ENCODE measurements at places on chromosomes 3 and 15.

GRCh38 chr15:62901909-62902546, 140.5 kb upstream of the TPM1 start:
- no peak for DNase-seq

- no peak for DNase-seq
These were observed 379.7 kb upstream of the TGFBR2 start for GRCh38 chr3:30226601-30227151.

- DNase-seq = no peak
These were observed 665 bp downstream of the FRMD4B start for GRCh38 chr3:69385123-69385722.

GRCh38 chr15:70463453-70463834, 299.9 kb downstream of the UACA start:
- DNase-seq = no peak

- DNase-seq = no peak
These were observed 219.3 kb upstream of the KBTBD8 start for GRCh38 chr3:66778777-66779176.

- DNase-seq = no peak
These were observed 184.8 kb downstream of the SHQ1 start for GRCh38 chr3:72663429-72663828.

GRCh38 chr3:23810343-23811184, 4.8 kb downstream of the UBE2E1 start:
- DNase-seq = no peak

GRCh38 chr15:42329992-42330391, 29.3 kb upstream of the CAPN3 start:
- no peak for DNase-seq

- DNase-seq = no peak
These were observed 17.9 kb downstream of the CDAN1 start for GRCh38 chr15:42719043-42719442.

DNA sequence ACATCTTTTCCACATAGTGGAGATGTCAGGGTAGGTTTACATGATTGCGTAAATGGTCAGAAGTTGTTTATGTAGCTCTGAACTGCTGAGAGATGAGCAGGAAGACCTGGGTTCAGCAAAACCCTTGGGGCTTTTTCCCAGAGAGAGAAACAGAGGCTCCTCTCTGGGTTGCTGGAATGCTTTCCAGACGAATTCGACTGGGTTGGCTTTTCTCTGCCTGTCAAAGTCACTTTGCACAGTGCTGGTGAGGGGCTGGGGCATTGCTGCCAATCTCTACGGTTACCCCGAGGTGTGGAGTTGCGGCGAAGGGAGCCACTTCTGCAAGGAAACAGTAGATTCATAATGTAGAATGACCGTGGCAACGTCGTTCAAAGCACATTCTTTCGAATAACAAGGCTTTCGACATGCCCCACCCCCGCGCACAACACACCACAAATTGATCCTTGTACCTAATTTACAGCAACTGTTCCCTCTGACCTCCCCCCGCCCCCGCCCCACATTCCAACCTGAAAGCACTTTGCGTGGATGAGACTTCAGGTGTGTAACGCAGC, 950 bp upstream of the CNTN4 start:
- DNase-seq = no peak

- DNase-seq = peak; percentile 48
These were observed 11.6 kb upstream of the DPH6 start for GRCh38 chr15:35557544-35557943.

DNA sequence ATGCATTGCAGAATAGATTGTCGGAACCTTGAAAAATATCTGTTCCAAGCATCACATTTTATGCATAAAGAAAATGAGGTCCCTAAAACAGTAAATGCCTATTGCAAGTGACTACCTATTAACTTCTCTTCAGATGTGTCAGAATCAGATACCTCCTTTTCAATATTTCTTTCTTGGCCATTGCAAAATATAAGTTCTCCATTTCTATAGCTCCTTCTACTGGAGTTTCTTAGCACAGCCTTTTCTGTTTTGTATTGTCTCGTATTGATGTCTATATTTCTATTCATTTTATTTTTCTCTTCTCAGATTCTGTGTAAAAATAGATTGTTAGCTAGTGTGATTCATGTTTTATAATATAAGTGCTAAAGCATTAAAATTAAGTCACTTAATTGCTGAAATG, 63.4 kb downstream of the PPARG start:
- DNase-seq = no peak

DNA sequence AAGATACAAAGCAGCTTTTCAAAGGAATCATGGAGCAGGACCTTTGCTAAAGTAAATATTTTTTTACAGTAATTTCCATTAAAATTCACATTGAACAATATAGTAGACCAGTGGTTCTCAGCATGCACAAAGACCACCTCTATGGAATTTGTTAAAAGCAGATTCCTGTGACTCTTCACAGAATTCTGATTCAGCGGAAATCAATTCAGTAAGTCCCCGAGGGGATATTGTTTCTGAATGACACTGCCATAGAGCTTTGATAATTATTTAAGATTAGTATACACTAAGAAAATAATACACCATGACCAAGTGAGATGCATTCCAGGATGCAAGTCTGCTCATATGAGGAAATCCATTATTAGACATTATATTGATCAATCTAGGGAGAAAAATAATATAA, 161.9 kb upstream of the TNIK start:
- DNase-seq = no peak

- peak; percentile 67 for DNase-seq
These were observed 78.2 kb downstream of the FAIM start for GRCh38 chr3:138686771-138687221.

All from kidney epithelial cell (primary cell).